ENCODE measurements at places on chromosomes 4 and X. TPM values are rescaled to one million over a fixed set of nuclear protein-coding genes. Genes with fewer than 3 reads are reported as not detected.

GRCh38 chr4:123505095-123506010 is 108.8 kb downstream of the SPRY1 start:
- peak; percentile 31 for DNase-seq

DNA sequence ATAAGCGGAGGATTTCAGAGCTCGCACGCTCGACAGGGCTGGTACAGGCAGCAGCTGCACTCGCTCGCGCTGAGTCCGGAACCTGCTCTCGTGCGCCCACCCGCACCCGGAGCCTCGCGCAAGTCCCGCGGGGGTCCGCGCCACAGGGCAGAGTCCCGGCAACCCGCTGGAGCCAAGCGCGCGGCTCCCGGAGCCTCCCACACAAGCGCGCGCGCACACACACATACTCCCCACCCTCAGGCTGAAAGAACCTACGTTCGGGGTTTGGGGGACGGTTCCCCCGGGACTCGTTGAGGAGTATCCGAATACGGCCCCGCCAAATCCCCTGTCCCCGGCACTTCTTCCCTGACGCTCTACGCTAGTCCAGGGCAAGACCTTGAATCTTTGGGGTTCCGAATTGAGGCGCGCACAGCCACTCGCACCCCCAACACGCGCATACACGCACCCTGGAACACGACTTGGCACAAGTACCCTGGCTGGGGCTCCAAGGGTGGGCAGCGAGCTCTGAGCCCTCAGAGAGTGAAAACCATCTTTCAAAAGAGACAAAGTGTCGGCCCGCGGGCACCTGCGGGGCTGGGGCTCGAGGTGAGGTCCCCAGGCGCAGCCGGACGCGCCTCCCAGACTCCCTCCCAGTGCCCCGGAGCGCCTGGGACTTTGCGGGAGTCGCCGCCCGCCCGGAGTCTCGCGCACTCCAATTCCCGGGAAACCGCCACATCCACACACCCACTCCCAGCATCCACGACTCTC is 952 bp downstream of the ANOS1 start:
- no peak for DNase-seq

DNA sequence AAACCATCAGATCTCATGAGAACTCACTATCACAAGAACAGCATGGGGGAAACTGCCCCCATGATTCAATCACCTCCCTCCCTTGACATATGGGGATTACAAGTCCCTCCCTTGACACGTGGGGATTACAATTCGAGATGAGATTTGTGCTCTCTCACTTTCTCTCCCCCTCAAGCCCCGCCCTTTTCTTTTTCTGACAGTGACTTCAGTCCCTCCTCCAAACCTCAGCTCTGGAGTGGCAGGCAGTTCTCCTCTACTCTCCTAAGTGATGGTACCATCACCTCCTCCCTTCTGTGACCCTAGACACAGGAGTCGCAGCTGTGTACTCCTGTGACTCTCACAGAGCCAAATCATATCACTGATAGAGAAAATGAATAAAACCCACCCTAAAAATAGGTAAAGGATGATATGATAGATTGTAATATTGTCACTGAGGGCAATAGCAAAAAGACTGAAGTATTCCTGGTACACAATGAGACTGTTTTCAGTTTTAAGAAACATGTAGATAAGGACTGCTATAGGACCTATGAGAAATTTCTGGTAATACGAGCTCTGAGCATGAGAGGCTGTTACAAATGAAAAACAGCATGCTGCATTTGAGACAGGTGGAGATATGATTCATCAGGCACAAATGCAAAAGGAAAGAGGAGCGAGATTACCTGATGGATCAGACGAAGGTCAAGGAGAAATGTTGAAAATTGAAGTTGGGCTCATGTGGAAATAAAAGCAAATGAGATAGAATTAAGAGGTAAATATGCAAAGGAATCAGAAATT is 101.2 kb upstream of the CBLL2 start:
- DNase-seq: no peak

GRCh38 chr4:151485541-151486131 is 76.7 kb downstream of the FHIP1A start:
- DNase-seq: no peak

DNA sequence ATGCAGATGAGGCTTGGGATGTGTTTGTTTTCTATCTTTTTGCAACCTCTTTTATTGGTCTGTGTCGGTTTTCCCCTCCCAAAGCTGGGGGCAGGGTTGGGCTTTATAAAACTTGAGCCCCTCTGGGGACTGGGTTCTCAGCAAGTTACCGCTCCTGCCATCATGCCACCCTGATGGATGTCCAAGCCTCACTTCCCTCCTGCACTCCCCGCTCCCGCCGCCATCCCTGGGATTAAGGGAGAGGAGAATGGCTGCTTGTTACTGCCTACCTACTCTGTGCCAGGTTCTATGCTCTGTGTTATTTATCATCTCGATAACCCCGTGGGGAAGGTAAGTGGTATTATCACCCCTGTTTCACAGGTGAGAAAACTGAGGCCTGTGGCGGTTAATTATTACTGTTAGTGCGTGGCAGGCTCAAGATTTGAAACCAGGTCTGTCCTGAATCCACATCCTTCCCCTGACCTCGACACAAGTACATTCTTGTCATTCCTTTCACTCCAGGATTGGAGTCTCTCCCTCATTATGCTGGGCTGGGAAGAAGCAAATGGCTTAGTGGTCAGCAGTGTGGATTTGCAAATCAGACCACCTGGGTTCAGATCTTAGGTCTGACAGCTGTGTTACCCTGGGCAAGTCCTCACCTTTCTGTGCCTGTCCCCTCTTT is 4.5 kb downstream of the UBA1 start:
- DNase-seq: no peak

- no peak for DNase-seq
Observed at GRCh38 chr4:59966758-59967157, 1233.4 kb upstream of the ADGRL3 start.

The LRIT3 gene
- not detected for polyA plus RNA-seq

The GYPB gene
- polyA plus RNA-seq: not detected

Data from immature natural killer cell (primary cell).